ENCODE measurements at places on chromosomes 3 and 15.

GRCh38 chr15:69146724-69147435, 13.6 kb upstream of the GLCE start:
- DNase-seq: no peak

DNA sequence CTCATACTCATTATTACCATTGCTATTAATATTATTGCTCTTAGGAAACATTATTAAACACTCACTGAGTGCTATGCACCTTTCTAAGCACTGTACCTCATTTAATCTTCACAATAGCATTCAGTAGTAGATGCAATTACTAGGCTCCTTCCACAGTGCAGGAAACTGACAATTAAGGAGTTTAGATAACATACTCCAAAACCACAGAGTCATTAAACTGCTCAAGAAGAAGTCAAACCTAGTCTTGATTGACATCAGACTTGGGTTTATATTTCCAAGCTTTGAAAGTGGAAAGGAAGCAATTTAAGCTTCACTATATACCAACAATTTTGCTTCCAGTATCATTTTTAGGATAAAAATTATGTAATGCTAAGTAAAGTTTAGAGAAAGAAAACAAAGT, 490.1 kb upstream of the ARRDC4 start:
- no peak for DNase-seq

DNA sequence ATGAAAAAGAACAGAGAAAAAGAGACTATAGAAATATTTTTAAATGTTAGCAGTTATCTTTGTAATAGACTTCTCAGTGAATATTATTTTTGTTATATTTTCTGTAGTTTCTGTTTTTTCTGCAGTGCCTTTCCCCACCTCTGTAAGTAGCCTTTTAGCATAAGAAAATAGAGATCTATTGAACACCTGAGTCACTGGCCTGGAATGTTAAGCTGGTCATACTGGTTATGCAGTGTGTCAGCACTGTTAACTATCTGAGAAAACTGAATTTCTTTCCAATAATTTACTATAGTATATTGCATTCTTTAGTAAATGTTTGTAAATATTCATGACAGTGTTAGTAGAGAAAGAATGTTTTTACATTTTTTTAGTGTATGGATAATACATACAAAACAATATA, 79.8 kb downstream of the NECTIN3 start:
- no peak for DNase-seq

GRCh38 chr3:30672959-30673358, 66.6 kb downstream of the TGFBR2 start:
- DNase-seq: no peak

- no peak for DNase-seq
Observed at GRCh38 chr3:148953094-148953493, 38.2 kb upstream of the GYG1 start.

- no peak for DNase-seq
Observed at GRCh38 chr15:66670762-66671580, 31.1 kb upstream of the SMAD6 start.

DNA sequence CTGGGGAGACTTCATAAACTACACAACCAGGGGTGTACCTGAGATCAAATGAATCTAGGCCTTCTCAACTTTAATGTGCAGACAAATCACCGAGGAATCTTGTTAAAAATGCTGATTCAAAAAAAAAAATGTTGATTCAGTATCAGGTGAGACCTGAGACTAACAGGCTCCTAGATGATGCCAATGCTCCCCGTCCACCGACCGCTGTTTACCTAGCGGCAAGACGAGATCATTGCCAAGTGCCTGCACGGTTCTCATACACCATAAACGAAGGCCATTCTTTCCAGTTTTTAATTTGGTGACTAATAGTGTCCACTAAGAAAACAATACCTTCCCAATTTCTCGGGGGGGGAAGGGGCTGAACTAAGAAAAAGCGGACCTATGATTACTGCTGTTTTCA, 2.5 kb upstream of the FSIP1 start:
- no peak for DNase-seq

DNA sequence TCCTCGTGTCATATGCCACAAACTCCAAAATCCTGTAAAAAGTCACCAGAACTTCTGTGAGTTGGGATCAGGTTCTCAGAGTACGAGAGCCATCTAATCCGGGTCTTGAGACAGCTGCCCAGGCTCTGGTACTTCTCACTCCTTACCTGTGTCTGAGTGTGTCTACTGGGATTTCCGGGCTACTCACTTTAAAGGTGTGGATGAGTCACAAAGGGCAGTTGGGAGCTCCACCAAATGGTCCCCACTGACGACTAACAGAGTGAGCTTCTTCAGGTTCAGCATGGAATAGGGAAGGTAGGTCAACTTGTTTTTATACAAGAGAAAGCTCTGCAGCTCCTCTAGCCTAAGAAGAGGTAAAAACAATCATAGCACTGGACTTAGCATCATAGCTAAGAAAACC, 29.5 kb downstream of the RTP3 start:
- DNase-seq: no peak

DNA sequence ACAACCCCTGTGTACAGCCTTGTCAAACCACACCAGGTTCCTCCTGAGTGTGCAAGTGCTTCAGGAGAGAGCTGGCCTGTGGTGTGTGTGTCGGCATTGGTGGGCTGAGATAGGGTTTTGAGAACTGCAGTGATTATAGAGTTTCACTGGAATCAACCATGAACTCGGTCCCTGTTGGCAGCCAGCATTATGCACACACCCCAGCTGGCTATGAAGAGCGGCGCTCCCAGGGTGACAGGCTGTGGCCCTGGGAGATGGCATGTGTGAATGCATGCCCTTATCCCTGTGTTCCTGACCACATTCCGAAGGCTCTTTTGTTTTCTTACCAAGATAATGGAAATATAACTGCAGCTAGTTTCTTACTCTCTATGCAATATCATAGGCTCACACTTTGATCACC, 101.8 kb downstream of the SNRK start:
- DNase-seq: no peak

DNA sequence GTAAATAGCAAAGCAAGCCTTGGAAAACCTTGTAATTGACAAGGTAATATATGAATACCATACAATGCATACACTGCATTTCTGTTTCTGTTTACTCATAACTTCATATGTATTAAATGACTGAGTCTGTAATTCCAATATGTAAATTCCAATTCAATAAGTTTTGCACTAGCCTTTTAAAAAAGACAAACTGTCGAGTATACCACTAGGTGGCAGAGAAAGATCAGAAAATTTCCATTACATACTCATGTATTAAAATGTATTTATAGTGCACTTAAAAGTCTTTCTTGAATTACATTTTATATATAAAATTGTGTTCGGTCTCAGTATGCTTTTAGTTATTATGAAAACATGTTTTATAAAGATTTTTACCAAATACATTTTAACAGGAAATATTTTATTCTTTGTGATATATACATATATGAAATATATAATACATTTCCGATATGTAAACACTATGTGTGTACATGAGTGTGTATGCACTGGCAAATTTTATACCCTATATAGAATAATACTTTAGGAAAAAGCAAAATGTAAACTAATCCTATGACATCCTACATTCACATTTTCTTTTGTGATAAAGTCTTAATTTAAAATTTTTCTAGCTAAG, 216.8 kb downstream of the VGLL3 start:
- no peak for DNase-seq

DNA sequence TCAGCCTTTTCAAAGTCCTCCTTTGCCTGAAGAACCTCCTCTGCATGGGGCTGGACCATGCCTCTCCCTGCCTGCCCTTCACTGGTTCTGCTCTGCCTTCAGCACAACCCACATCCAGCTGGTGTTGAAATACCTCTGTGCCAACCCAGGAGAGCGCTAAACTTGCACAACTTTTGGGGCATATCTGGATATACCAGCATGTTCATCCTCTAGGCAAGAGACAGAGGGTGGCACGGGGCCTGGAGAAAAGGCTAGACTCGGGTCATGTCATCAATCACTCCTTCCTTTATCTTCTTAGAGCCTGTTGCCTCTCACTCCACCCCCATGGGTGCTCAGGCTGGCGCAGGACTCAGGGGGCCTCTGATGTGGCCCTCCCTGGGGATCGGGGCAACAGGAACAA, 4.8 kb downstream of the SEMA4B start:
- DNase-seq: no peak

DNA sequence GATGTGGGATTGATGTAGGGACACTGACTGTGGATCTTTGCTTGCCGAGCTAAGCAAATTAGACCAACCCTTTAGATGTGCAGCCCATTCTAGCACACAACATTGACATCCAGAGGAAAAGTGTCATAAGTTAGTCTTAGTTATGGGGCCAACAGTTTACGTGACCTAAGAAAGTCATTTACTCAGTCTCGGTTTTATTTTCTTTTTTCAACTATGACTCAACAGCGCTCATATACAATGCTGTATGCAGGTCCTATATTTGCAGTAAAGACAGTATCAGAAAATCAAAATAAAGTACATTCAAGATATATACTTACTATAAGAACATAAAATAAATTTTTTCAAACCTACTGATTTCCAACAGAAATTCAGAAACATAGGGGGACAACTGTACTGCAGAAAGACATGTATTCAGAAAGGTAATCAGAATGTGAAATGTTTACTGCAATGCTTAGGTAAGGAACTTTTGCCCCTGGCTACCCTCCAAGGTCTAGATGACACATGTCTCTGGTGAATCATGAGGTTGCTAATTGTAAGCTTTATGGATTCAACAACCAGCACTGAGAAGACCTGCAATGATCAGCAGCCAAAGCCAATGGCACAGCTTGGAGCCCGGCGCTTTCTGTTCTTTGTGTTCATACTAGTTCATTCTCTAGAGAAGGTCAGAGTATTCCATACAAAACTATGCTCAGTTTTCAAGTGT, 317.5 kb upstream of the CNTN6 start:
- DNase-seq: no peak

DNA sequence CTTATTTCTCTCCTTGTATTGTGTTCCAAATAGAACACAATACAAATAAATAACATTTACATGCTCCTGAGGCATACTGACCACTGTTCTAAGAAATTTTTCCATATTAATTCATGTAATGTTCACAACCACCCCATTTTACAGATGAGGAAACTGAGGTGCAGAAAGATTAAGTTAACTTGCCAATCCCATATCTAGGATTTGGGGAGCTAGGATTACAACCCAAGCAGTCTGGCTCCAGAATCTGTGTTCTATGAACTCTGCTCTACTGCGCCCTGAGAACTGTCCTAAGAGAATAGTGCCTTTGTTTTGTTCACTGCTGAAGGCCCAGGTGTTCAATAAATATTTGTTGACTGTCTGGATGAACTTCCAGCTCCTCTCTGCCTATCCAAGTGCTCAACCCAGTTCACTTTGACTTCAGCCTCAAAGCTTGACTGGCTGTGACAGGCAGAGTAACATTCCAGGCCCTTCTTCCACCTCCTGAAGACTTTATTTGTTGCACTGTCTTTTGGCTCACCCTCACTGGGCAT, 3.1 kb downstream of the NEK10 start:
- DNase-seq: no peak

- DNase-seq: no peak
Observed at GRCh38 chr3:194189243-194189791, 53.4 kb downstream of the HES1 start.
